ENCODE measurements at places on chromosomes 1 and 21.

DNA sequence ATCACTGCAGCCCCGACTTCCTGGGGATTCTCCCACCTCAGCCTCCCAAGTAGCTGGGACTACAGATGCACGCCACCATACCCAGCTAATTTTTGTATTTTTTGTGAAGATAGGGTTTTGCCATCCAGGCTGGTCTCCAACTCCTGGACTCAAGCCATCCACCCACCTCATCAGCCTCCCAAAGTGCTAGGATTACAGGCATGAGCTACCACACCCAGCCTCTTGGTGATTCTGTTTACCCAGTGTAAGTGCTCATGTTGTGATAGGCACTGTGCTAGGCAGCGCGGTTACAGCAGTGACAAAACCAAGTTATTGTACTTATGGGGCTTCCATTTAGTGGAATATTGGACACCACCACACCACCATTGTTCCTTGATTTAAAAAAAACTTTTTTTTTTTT lies 9.7 kb upstream of the STX12 start:
- DNase-seq: no peak

DNA sequence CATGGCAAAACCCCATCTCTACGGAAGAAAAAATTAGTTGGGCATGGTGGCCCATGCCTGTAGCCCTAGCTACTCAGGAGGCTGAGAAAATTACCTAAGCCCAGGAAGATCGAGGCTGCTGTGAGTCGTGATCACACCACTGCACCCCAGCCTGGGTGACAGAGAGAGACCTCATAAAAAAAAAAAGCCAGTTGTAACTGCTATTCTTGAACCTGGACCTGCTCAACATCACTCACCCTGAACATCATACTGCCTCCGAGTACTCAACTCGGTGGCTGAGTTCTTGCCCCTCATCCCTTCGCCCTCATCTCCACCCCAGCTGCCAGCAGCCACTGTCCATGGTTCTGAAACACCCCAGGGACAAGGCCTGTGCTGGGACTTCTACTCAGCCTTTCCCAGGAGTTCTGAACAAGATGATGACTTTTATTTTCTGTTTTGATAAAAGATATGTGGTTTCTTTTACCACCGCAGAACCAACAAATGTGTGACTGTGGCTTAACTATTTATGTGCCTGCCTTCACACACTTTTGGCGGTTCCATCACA lies 5.4 kb upstream of the DISP3 start:
- DNase-seq: no peak

DNA sequence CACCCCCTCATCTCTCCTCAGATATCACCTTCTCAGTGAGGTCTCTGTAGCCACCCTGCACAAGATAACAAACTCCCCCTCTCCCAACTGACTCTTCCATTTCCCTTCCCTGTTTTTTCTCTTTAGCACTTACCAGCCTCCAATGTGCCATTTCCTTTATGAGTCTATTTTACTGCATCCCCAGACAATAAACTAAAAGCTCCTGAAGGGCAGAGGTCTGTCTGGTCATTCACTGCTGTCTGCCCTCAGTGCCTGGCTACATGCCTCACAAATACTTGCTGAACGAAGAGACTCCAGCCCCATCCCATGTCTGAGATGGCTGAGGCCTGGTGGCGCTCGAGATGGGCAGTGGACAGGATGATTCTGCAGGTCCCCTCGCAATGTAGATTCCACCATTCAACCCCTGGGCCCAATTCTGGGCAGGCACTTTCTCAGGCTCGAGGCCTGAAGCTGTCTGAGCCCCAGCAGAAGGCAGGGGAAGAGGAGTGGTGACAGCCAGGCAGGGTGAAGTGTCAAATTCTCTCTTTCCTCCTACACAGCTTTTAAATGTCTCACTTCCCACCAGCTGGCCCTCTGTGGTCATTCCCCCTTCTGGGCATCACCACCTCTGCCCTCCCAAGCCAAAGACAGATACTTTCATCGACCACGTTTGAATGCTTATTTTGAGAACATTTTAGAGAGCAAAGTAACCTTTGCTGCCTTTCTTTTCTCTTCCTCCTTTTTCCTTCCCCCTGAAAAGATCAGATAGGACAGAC lies 6.6 kb downstream of the LRRN2 start:
- no peak for DNase-seq

DNA sequence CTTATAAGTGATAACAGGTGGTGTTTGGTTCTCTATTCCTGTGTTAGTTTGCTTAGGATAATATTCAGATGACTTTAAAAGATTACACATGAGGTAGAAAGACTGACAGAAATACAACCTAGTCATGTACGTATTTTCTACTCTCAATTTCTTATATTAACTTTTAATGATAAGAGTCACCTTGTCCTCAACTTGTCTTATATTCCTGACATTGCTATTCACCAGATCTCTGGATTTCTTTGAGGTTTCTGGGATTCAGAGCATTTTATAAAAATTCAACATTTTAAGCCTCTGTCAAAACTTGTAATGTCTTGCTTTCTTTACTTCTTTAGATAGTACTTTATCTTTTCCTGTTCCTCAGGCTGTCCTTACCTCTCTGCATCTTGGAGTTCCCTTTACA lies 234.2 kb downstream of the TBX15 start:
- DNase-seq: no peak

- no peak for DNase-seq
Measured at GRCh38 chr1:168726281-168726680, 2.7 kb downstream of the DPT start.
